Nucleus accumbens (tissue), 56 donors: ENCODE measurements at places on chromosomes 11 and 22.

DNA sequence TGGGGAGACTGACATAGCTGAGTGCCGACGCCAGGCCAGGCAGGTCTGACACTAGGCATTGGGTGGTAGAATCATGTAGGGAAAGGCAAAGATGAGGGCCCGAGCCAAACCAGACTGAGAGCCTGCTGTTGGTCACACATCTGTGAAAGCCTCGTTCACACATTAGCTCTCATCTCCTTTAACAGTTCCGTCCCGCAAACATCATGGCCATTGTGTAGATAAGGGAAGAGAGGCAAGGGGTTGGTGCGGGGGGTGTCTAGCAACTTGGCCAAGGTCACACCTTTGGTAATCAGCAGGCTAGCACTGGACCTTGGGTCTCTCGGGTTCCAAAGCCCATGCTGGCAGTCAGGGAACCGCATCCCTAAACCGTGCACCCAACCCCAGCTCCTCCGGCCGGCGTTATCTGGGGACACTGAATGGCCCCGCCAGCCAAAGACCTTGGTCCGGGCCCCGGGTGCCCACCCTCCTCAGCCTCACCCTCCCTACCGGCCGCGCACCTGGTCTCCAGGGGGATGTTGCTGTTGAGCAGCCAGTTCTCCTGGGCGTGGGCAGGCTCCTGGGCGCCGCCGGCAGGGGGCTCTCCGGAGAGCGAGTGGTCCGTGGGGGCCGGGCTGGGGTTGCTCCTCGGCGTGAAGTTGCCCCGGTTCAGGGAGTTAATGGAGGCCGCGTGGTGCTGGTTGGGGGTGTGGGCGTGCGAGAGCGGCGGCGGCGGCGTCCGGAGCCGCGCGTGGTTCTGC lies 328.3 kb upstream of the NARS2 start:
- no peak for DNase-seq

GRCh38 chr22:47497666-47498065 lies 735.2 kb downstream of the TBC1D22A start:
- no peak for DNase-seq

- DNase-seq: no peak
Observed at GRCh38 chr22:23698094-23698493, 7.3 kb downstream of the RGL4 start.

DNA sequence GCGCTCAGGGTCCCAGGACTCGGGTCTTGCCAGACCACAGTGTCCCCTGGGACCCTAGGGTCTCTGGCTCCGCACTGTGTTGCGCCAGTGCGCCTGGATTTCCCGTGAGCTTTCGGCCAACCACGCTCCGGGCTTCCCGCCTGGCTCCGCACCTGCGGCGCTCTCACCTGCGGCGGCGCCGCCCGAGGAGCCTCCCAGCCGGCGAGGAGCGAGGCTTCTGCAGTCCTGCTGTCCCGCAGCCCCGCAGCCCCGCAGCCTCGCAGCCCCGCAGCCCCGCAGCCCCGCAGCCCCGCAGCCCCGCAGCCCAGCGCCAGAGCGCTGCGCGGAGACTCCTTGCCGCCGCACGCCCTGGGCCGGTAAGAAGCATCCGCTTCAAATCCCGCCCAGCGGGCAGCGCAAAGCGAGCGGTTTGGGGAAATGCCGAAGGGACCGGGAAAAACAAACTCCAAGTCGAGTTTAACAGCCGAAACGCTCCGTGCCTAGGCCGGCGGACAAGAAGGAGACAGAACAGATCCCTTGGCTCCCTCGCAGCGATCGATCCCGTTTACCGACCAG lies 939 bp downstream of the ALX4 start:
- no peak for DNase-seq

DNA sequence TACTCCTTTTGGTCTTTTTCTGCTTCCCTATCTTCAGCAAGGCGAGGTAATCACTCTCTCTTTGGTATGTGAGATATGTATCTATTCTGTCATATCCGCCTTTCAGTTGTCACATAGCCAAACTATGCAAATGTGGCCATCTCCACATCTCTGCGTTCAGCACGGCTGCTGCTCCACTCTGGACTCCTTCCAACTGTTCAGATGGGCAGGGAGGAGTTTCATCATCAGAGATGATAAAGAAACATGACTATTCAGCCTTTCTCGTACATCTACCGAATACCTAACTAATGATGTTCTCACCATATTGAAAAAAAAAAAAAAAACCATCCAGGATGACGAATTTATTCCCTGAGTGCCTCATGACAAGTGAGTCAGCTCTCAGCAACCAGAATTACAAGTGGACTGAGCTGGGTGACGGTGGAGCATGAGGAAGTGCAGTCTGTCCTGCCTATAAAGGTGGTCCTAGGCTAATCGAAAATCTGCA lies 899.6 kb downstream of the OPCML start:
- no peak for DNase-seq

DNA sequence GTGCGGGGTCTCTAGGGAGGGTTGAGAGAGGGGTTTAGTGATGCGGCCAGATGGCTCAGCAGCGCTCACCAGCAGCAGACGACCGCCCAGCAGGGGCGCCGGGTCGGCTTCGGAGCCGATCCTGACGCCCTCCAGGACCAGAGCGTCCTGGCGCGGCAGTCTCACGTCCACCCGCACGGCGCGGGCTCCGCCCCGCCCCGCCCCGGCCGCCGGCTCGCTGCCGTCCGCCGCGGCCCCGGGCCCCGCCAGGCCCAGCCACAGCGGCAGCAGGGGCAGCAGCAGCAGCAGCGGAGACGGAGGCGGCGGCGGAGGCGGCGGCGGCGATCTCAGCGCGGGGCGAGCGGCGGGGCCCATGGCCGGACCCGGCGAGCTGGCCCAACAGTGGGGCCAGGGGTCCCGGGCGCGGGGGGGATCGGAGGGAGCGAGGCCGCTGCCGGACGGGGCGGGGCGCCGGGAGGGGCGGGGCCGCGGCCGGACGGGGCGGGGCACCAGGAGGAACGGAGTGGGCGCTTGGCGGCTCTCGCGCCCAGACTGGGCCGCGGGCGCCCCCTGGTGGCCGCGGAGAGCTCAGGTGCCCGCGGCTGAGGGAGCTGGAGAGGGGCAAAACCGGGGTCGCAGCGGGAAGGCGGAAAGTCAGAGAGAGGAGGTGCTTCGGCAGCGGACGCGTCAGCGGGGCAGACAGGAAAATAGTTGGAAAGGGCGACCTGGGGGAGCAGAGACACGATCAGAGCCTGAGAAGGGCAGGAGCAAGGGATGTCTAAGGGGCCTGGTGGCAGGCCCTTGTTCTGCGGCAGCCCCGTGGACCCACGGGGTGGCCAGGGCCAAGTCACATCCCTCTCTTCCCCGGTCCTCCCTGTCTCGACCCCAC lies at the start of gene RNF215:
Gene RNF215 (minus strand): TSS at position 452 of the 868 bp plus-strand sequence. CDS start 98 bp downstream, at position 354.
- peak; percentile 63 for DNase-seq

DNA sequence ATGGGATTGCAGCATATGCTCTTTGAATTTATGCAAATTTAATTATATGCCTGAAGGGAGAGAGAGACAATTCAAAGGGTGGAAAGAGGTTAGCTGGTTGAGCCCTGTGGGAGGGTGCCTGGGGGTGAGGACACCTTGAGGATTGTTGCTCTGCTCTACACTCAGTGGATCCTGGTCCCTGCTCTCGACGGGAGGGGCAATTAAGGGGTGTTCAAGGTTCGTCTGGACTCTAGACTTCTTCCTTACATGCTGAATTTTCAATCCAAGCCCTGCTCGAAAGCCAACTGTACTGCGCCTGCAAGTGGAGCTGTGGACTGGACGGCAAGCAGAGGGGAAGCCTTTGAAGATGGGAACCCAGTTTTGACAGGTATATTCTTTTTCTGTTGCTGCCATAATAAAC lies 15.5 kb upstream of the OR5M11 start:
- DNase-seq: no peak

DNA sequence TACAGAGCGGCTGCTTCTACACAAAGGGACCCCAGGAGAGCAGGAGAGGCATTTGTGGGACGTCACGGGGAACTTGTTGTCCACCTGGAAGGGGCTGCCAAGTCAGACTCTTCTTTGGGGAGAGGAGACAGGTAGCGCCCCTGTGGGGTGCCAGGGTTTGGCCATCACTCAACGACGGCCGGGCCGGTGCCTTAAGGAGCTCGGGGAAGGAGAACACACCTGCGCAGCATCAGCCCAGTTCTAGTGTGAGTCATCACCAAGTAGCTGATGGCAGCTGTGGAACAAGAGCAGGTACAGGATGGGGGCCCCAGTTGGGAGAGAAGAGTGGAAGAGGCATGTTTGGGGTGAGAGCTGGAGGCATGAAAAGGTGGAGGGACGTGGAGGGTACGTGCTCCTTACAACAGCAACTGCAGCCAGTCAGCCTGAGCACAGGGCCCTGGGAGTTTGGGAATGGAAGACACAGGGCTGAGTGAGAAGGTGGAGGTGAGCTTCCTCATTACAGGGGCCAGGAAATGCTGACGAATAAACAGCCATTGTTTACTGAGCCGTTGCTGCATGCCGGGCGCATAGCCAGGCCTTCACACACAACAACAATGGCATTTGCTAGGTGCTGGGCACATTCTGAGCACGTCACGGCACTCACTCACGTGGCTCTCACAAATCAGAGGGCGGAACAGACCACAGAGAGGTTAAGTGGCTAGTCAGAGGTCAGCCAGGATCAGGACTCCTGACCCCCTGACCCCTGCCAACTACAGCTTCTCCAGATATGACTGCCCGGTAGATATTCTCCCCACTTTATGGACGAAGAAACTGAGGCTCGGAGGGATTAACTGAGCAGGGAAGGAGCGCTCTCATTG lies 29.1 kb upstream of the TP53I11 start:
- no peak for DNase-seq

DNA sequence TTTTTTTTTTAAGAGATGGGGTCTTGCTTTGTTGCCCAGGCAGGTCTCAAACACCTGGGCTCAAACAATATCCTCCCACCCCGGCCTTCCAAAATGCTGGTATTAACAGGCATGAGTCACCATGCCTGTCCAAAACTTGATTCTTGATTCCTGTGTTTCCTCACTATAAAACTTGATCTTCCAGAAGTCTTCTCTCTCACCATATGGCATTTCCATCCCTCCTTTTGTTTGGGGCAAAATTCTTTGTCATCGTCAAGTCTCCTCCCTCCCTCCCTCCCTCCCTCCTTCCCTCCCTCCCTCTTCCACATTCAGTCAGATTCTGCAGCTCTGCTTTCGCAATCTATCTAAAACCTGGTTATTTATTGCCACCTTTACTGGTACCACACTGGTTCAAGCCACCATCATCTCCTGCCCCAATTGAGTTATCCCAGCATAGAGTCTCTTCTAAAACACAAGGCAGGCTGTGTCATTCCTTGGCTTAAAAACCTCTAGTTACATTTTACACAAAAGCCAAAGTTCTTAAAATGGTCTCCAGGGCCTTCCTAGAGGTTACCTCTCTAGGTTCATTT lies 65.0 kb upstream of the HORMAD2 start:
- DNase-seq: no peak

GRCh38 chr22:19289475-19290161 lies 1.9 kb downstream of the CLTCL1 start:
- no peak for DNase-seq

GRCh38 chr11:116072601-116073410 lies 568.6 kb upstream of the CADM1 start:
- DNase-seq: no peak

DNA sequence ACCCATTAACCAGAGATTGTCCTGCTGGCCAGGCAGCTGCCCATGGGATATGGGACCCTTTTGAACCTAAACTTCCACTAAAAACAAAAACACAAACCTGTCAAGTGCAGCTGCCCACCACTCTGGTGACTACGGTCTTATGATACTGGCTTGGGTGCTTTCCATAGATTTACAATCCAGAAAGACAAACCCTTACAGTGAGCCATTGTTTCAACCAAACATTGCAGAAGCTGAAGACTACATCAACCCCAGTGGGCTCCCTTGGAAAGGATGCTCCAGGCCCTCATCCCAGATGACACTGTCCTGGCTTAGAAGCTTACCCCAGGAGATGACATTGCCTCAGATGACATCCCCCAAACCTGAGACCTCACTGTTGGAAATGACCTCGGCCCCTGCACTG lies 56.9 kb upstream of the WNT11 start:
- no peak for DNase-seq

DNA sequence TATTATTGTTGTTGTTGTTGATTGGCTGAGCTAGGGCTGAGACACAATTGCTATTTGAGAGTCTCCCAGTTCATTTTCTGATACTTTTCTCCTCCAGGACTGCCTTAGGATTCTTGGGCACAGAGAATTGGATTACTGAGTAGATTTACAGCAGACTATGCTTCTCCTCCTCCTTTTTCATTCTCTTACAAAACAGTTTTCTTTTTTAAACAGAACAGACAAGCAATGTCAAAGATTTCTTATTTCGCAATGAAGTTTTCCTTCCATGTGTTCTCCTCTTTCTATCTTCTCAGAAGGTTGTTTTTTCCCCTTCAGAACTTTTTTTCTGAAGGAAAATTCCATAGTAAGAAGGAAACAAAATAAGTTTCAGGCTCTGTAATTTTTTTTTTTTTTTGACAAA lies 19.8 kb upstream of the TIMP3 start:
- no peak for DNase-seq

GRCh38 chr11:117197006-117197405 lies 2.2 kb upstream of the TAGLN start:
- no peak for DNase-seq

DNA sequence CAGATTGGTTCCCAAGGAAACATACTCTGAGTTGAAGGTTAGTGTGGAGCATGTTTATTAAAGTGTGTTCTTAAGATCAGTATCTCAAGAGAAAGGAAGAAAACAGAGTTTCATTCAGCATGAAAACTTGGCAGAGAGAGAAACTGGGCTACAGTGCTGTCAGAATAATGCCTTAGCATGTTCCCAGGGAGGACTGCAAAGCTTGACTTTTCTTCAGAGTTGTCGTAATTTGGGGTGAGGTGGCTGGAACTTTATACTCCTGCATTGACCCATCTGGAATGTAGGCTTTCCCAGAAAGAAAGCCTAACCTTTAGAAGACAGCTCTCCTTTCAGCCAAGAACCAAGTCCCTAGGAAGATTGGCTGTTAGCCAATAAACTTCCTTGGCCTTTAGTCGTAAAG lies 190.8 kb upstream of the CNTN5 start:
- DNase-seq: no peak
